ENCODE measurements at places on chromosomes 6 and 20.

DNA sequence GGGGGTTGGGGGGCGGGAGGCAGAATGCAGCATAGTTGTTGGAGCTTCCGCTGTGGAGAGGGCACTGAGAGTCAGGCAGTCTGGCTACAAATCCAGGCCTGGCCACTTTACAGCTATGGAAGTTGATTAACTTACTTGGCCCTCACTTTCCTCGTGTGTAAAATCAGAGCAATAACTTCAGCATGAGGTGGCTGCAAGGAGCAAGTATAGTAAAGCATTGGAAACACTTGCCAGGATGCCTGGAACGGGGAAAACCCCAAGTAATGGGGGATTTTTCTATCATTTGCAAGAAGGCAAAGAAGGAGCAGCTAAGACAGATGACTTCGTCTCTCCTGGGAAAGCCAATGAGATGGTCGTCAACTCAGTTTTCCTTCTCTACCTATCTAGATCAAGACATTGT lies 35.8 kb downstream of the AGPAT4 start:
- no peak for DNase-seq

DNA sequence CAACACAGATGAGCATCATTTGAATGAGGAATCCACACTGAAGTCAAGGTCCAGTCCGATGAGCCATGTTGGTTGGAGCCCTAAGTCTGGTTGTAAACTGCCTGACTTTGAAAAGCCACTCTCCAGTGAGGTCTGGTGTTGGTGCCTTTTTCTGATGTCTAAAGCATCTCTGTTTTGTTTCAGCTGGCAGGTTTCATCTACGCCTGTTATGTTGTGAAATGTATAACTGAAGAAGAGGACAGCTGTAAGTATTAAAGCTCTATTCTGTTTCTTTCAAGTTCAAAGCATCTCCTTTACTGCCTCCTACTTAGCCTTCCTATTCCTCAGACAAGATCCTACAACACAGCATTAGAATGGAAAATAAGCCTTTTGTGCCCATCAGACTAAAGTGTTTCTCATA lies 171.1 kb upstream of the RNF217 start:
- no peak for DNase-seq

- DNase-seq: no peak
Observed at GRCh38 chr20:62987114-62987513, 19.6 kb downstream of the BHLHE23 start.

DNA sequence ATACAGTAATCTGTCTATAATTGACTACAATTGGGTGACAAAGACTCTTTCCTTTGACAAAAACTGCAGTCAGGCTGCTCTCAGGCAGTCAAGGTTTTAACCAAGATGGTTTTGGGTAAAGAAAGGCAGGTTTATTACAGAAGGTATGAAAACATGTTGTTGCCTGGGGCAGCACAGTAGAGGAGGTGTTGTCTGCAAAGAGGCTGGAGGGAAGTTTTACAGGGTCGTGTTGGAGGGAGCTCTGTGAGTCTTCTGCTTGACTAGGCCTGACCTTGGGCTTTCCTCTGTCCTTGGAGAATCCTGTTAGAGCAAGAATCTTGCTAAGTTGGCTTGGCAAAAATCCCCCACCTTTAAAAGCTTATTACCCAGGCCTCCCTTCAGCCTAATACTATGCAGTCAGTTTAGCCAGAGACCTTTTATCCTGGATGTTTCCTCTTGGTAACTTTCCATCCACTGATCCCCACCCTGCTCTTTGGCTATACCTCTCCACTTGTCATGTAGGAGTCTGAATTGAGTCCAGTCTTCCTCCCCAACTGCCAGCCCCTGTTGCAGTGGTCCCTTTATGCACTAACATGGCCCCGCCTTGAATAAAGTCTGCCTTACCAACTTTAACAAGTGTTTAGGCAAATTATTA lies 143.0 kb upstream of the SLC22A16 start:
- no peak for DNase-seq

DNA sequence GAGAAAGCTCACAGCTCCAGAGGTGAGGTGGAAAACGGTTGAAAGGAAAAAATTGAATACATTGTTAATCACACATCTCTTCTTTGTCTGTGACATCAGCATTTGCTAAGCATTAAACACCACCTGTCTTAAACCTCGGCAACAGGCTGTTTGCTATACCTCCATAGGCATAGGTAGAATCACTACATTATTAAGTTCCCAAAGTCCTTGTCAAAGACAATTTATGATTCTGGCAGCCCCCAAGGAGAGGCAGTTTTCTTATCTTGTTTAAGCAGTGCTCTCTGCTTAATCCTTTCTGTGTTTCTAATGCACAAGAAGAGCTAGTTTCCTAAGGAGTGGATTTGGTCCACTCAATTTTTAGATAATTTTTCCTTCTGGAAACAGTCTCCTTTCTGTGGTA lies 249.7 kb downstream of the NKAIN2 start:
- DNase-seq: no peak

DNA sequence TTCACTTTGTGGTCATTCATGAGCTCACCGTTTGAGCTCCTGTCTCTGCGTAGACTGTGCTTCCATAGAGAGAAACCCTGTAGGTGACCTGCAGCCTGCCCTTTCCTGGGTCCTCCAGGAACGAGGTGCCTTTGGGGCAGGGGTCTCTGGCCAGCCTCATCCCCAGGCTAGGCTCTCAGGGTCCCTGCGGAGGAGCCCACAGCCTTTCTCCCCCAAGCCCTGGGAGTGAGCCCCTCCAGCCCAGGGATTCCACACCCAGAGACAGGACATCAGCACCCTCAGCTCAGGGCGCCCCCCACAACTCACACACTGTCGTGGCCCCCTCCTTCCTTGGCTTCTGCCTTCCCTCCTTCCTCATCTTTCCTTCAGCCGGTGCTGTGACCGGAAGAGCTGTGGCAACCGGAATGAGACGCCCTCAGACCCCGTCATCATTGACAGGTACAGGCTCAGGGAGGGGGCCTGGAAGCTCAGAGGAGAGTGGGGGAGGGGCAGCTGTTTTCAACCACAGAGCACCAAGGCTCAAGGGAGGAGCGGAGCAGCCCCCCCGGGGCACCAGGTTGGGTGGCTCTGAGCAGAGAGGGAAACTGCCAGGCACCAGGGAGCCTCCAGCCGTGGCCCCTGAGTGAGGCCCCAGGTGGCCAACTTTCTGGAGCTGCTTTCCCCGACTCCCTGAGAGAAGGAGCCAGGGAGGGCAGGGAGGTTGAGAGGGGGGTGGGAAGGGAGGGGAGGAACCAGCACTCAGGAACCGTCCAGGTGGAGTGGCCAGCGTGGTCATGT lies 16.8 kb downstream of the EBF4 start:
- DNase-seq: no peak

DNA sequence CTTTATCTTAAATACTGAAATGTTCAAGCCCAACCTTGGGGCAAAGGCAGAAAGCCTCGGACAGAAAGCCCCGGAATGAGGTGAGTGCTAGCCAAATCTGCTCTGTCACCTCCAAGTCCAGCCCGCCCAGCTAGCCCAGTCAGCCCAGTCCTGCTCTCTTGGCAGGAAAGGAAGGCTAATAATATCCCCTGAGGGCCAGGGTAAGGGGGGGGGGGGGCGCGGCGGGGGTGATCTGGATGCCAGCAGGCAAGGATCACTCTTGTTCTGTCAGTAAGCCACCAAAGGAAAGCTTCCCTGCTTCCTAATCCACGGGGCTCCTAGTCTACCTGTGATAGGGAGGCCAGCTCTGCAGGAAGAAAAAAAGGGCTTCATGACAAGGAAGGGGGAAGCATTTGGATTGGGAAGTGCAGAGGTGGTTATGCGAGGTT lies 1.1 kb downstream of the NDRG3 start:
- DNase-seq: no peak

DNA sequence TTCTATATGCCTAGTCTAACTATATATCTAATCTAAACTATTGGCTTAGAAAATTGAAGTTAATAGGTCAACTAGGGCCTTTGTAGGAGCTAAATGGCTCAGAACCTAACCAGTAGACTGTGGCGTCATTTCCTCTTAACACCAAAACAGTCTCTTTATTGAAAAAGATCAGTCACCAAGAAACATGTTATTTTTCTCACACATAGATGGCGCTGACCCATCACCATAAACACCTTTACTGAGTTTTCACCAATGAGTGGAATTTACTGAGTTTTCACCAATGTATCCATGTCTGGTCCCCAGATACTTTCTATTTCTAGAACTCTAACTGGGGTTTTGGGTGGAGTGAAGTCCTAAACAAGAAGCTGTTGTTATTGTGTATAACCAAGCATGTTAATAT lies 636.0 kb downstream of the BCKDHB start:
- no peak for DNase-seq

Measured in HS-27A (cell line).